Mesenchymal stem cell (in vitro differentiated cells and primary cell): ENCODE measurements at places on chromosomes 1 and 21.

- DNase-seq: peak; percentile 67
- H3K36me3 ChIP-seq: no peaks in the 10 kb centered on the region
- peaks cover 54% of the 10 kb centered on the region for H3K4me1 ChIP-seq
- no peak overlapping the region for H3K4me3 ChIP-seq
Measured at GRCh38 chr1:31708324-31708723, 4.5 kb upstream of the COL16A1 start.

DNA sequence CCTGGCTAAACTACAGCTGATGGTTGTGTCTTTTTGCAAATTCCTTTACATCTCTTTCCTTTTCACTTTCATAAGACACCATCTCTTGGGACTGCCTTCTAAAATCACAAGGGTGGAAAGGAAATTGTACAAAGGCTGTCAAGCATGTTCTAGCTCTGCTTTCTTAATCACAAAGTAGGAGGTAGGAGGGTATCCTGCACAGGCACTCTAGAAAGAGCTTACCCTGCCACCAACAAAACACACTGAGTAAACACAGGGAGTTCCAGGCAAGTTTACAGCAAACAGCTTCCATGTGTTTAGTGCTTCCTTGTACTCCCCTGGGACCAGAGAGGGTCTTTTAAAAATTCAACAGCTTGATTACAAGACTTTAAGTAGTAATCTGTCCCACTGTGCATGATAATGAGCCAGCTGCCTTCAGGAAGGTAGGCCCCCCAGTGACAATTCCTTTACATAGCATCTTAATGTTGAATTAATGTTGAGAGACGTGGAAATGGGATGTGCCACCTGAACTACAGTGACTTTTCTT, 2.4 kb downstream of the PLPP3 start:
- H3K36me3 ChIP-seq: no peaks in the 10 kb centered on the region
- DNase-seq: peak; percentile 49
- H3K27me3 ChIP-seq: no peaks in the 10 kb centered on the region

- H3K36me3 ChIP-seq: no peaks in the 10 kb centered on the region
- H3K4me3 ChIP-seq: no peak overlapping the region
- peaks cover 2% of the 10 kb centered on the region for H3K4me1 ChIP-seq
- no peaks in the 10 kb centered on the region for H3K27me3 ChIP-seq
Measured at GRCh38 chr1:241068359-241068758, 288.6 kb downstream of the RGS7 start.

- H3K27me3 ChIP-seq: no peaks in the 10 kb centered on the region
- no peak for DNase-seq
- H3K27ac ChIP-seq: no peak overlapping the region
- no peaks in the 10 kb centered on the region for H3K36me3 ChIP-seq
Measured at GRCh38 chr1:17745479-17745955, 9.6 kb upstream of the ACTL8 start.

DNA sequence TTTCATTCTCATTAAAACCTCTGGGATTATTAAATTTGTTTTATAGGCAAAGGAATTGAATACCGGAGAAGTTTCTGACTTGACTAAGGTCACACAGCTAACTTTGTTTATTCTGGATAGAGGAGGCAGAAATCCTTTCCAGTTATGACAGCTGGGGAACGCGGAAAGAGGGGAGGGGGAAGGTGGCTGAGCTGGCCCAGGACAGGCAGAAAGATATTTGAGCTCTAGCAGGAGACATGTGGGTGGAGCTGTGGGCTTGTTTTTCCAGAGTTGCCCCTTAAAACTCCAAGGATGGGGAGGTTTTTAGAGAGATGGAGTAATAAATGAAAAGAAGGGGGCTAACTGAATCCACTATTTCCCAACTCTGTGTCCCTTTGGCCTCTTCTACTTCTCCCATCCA, 27.8 kb downstream of the FOXD2 start:
- no peak overlapping the region for H3K27ac ChIP-seq
- H3K4me1 ChIP-seq: no peaks in the 10 kb centered on the region
- no peaks in the 10 kb centered on the region for H3K36me3 ChIP-seq
- no peak overlapping the region for H3K4me3 ChIP-seq
- no peak for DNase-seq

- no peaks in the 10 kb centered on the region for H3K27me3 ChIP-seq
- H3K36me3 ChIP-seq: no peaks in the 10 kb centered on the region
- no peak for DNase-seq
- H3K4me1 ChIP-seq: peaks cover 21% of the 10 kb centered on the region
- H3K4me3 ChIP-seq: no peak overlapping the region
Measured at GRCh38 chr1:109977225-109977624, 7.3 kb upstream of the AHCYL1 start.

DNA sequence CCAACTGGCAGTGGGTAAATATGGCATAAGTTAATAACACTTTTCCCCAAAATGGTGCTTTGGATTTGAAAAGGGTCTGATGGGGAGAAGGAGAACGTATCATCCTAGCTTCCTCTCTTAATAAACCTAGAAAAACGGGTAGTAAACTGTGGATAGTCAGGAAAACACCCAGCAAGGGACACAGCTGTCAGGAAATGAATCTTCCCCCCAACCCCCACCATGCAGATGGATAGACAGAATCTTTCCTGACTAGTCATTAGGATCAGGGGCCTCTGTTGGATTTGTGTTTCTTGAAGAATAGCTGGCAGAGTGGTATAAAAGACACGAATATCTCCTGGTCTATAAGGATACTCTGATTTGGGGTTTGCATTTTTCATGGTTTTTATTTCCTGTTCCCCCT, 22.5 kb upstream of the LAX1 start:
- no peak for DNase-seq
- no peaks in the 10 kb centered on the region for H3K4me1 ChIP-seq
- H3K27me3 ChIP-seq: no peaks in the 10 kb centered on the region
- H3K27ac ChIP-seq: no peak overlapping the region

- no peak overlapping the region for H3K27ac ChIP-seq
- no peaks in the 10 kb centered on the region for H3K27me3 ChIP-seq
Measured at GRCh38 chr1:209344156-209344555, 239.4 kb upstream of the CAMK1G start.

DNA sequence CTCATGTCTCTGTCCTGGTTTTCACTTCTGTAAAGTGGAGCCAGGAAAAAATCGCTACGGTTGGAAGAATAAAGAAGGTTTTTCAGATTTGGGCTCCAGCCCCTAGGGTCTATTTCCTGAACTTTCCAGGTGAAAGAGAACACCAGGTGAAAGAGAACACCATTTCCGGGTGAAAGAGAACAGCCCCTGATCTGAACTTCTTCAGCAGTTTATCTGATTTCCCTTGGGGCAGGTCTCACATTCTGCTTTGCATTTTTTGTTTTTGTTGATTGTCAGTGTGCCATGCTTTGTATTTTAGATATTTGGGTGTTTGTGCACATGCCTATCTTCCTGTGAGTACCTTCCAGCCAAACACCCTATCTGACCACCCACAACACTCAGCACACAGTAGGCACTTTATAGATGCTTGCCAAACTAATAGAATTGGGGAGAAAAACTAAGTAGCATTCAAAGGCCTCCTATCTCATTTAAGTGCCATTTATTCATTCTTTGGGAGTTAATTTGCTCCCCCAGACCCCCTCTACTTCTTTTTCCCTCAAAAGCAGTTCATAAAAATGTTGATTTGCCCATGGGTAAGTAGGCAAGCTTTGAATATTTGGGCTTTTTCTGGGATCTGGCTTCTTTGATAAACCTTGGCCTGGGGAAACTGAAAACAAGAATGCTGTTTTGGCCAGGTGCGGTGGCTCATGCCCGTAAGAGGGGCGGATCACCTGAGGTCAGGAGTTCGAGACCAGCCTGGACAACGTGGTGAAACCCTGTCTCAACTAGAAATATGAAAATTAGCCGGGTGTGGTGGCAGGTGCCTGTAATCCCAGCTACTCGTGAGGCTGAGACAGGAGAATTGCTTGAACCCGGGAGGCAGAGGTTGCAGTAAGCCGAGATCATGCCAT, 2.2 kb downstream of the NAV1 start:
- no peaks in the 10 kb centered on the region for H3K36me3 ChIP-seq
- H3K27ac ChIP-seq: peak overlapping the region; percentile 92
- no peaks in the 10 kb centered on the region for H3K27me3 ChIP-seq
- H3K4me3 ChIP-seq: peak overlapping the region; percentile 94
- DNase-seq: no peak

GRCh38 chr1:54926970-54927369, 40.0 kb upstream of the DHCR24 start:
- H3K4me1 ChIP-seq: peaks cover 6% of the 10 kb centered on the region
- H3K36me3 ChIP-seq: no peaks in the 10 kb centered on the region
- no peak overlapping the region for H3K27ac ChIP-seq
- no peak overlapping the region for H3K4me3 ChIP-seq

GRCh38 chr21:45030682-45031570, 43.5 kb upstream of the ADARB1 start:
- peak; percentile 20 for DNase-seq
- peak overlapping the region; percentile 64 for H3K4me3 ChIP-seq
- no peaks in the 10 kb centered on the region for H3K27me3 ChIP-seq
- peaks cover 46% of the 10 kb centered on the region for H3K4me1 ChIP-seq

DNA sequence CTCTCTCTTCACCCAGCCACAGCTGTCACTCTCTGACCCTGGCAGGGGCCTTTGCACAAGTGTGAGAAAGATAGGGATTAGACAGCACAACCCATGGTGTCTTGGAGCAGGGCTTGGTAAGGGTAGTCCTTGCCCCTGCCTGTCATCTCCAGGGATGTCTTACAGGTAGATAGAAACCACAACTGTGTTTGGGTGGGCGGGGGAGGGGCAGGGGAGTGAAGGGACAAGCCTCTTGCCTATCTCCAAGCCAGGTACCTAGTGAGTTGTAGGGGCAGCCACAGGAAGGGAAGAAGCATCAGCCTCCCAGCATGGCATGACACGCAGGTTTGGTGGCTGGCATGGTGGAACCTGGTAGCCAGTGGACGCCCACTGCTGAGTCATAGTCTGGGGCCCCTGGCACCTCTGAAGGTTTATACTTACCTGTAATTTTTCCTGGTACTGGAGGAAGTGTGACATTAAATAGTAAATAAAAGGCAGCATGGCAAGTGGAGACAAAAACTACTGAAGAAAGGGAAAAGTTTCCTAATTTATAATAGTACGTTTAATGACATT, 97.5 kb downstream of the CLEC20A start:
- H3K27ac ChIP-seq: no peak overlapping the region
- no peaks in the 10 kb centered on the region for H3K36me3 ChIP-seq
- no peak for DNase-seq
- H3K27me3 ChIP-seq: no peaks in the 10 kb centered on the region
- no peak overlapping the region for H3K4me3 ChIP-seq

GRCh38 chr1:3396411-3396810, 58.1 kb upstream of the ARHGEF16 start:
- H3K4me3 ChIP-seq: no peak overlapping the region
- H3K27ac ChIP-seq: no peak overlapping the region
- no peak for DNase-seq
- H3K27me3 ChIP-seq: peaks cover 77% of the 10 kb centered on the region
- peaks cover 3% of the 10 kb centered on the region for H3K4me1 ChIP-seq

- no peak overlapping the region for H3K4me3 ChIP-seq
- H3K27me3 ChIP-seq: no peaks in the 10 kb centered on the region
- peaks cover 5% of the 10 kb centered on the region for H3K36me3 ChIP-seq
- H3K27ac ChIP-seq: no peak overlapping the region
Measured at GRCh38 chr1:94528299-94528698, 13.3 kb downstream of the F3 start.

DNA sequence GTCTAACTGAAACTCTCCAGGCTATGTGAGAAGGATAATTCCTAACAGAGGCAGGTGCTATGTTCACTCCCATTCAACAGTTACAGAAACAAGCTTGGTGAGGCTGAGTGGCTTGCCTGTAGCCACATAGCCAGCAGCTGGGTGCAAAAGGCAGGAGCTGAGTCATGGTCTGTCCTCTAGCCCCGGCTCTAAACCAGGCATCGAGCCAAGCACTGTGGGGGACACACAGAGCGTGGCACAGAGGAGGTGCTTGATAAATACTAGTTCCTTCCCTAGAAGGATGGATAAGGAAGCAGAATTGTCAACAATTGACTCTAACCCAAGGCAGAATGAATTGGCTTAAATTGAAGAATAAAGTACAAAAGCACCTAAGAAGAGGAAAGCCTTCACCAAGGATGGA, 10.4 kb upstream of the KCNA2 start:
- DNase-seq: no peak
- H3K27ac ChIP-seq: no peak overlapping the region
- no peaks in the 10 kb centered on the region for H3K4me1 ChIP-seq

DNA sequence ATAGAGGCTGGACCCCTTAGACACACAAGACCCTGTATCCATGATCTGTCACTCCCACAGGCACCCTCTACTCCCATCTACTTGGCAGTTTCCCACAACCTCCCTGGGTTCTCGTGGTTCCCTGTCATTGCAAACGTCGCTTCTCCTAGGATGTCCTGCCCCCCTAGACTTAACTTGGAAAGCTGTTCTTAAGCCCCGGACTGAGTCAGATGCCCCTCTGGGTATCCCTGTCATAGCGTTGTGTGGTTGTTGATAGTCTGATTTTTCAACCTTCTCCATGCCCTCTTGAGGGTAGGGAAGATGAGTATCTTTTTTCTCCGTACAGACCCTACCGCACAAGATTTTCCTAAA, 11.8 kb downstream of the RCC1 start:
- H3K27me3 ChIP-seq: no peaks in the 10 kb centered on the region
- peaks cover 18% of the 10 kb centered on the region for H3K4me1 ChIP-seq
- H3K4me3 ChIP-seq: no peak overlapping the region
- DNase-seq: peak; percentile 82
- H3K27ac ChIP-seq: no peak overlapping the region
- H3K36me3 ChIP-seq: peaks cover 10% of the 10 kb centered on the region
